ENCODE measurements at places on chromosomes 7 and 10. TPM values are rescaled to one million over a fixed set of nuclear protein-coding genes. Genes with fewer than 3 reads are reported as not detected.

Gene HOXA6
- 1.9 TPM for total RNA-seq

Gene GPR15LG
- total RNA-seq: not detected

Gene TEX47
- total RNA-seq: not detected

Gene PTN
- 2.7 TPM for total RNA-seq

Gene ANKMY2
- total RNA-seq: 5.8 TPM

GRCh38 chr7:15018981-15019380, 116.4 kb upstream of the DGKB start:
- no peak for DNase-seq
- H3K27ac ChIP-seq: no peak overlapping the region
- H3K36me3 ChIP-seq: no peaks in the 10 kb centered on the region

DNA sequence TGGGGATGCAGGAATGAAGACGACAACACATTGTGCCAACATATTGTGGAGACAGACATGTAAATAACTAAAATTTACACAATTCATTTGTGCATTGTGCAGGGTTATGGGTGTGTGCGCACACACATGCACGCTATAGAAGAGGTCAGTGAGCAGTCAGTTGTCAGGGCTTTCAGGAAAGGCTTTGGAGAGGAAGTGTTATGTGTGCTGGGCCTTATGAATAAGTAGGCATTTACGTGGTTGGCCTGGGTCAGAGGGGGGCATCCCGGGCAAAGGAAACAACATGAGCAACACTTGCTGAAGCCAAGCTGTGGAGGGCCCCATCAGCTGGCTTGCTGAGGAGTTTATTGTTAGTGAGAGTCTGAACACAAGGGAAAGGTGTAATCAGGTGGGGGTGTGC, 4.1 kb downstream of the PRXL2A start:
- no peaks in the 10 kb centered on the region for H3K27me3 ChIP-seq
- H3K4me1 ChIP-seq: peaks cover 17% of the 10 kb centered on the region
- DNase-seq: no peak
- no peaks in the 10 kb centered on the region for H3K36me3 ChIP-seq

GRCh38 chr7:111145472-111145871, 54.5 kb downstream of the LRRN3 start:
- no peak overlapping the region for H3K27ac ChIP-seq
- H3K36me3 ChIP-seq: no peaks in the 10 kb centered on the region
- DNase-seq: no peak

GRCh38 chr7:102216573-102217314, 69.9 kb upstream of the SH2B2 start:
- H3K27me3 ChIP-seq: no peaks in the 10 kb centered on the region
- no peak overlapping the region for H3K27ac ChIP-seq
- peaks cover 21% of the 10 kb centered on the region for H3K36me3 ChIP-seq
- DNase-seq: no peak

Data from upper lobe of left lung (tissue), 6 donors.